ENCODE measurements at places on chromosomes 13 and 19.

GRCh38 chr13:105598529-105598928, 936.9 kb downstream of the EFNB2 start:
- no peak for DNase-seq

DNA sequence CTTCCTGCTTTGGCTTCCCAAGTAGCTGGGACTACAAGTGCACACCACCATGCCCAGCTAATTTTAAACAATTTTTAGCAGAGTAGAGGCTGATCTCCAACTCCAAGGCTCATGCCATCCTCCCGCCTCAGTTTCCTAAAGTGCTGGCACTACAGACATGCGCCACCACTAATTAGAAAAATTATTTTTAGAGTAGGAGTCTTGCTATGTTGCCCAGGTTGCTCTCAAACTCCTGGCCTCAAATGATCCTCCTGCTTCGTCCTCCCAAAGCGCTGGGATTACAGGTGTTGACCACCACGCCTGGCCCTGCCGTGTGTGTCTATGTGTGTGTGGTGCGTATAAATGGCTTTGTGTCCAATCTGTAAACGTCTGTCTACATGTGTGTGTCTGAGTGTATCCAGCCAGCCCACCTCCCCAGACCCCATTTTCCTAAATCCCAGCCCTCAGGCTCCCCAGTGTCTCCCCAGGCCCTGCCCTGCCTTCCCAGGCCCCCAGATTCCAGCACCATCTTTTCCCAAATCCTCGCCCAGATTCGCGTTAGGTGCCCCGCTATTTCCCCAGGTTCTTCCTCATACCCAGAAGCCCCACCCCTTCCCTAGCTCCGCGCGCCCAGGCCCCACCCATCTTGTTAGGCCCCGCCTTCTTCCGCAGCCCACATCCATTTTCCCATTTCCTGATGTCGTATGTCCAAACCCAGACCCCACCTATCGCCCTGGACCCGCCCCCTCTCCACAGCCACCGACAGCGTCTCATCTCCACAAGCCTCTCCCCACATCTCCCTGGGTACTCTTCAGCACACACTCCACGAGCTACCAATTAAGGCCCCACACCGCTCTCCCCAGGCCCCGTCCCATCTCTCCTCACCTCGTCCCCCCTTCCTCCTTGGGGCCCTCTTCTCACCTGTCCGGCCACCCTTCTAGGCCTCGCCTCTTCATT, 24.9 kb downstream of the SLC8A2 start:
- no peak for DNase-seq

DNA sequence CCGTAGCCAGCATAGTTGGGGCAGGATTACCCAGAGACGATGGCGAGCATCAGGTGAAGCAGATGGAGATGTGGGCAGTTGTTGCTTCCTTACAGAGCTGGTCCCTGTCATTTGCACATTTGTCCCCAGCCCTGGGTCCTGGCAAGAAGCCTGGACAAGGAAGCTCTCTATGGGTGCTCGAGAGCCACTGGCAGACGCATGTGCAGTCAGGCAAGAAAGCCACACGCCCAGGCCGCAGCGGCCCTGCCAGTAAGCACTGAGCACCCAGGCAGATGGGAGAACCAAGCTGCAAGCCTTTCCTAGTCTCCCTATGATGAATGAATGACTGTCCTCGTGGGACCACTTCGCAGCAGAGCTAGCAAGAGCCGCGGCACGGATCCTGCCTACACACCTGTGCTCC, 182.8 kb downstream of the FOXO1 start:
- no peak for DNase-seq

GRCh38 chr13:41864658-41865057, 96.3 kb downstream of the VWA8 start:
- no peak for DNase-seq

- no peak for DNase-seq
These were observed 13.4 kb upstream of the SLC44A2 start for GRCh38 chr19:10611907-10612306.

DNA sequence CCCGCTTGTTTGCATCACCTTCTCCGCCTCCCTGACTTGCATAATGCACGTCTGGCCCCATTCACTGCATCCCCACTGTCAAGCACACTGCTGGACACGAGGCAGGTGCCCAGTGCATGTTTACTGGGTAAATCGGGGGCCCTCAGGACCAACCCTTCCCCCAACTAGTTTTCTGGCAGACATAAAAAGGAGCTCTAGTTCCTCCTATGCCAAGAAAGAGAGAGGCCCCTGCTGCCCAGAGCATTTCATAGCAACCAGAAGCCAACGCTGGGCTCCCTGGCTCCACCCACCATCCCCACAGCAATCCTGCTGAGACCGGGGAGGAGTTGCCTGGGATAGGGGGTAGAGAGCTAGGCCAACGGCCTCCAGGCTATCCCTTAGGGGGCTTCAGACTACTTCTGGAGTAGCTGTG, 23.2 kb downstream of the ANKRD27 start:
- DNase-seq, result no peak

DNA sequence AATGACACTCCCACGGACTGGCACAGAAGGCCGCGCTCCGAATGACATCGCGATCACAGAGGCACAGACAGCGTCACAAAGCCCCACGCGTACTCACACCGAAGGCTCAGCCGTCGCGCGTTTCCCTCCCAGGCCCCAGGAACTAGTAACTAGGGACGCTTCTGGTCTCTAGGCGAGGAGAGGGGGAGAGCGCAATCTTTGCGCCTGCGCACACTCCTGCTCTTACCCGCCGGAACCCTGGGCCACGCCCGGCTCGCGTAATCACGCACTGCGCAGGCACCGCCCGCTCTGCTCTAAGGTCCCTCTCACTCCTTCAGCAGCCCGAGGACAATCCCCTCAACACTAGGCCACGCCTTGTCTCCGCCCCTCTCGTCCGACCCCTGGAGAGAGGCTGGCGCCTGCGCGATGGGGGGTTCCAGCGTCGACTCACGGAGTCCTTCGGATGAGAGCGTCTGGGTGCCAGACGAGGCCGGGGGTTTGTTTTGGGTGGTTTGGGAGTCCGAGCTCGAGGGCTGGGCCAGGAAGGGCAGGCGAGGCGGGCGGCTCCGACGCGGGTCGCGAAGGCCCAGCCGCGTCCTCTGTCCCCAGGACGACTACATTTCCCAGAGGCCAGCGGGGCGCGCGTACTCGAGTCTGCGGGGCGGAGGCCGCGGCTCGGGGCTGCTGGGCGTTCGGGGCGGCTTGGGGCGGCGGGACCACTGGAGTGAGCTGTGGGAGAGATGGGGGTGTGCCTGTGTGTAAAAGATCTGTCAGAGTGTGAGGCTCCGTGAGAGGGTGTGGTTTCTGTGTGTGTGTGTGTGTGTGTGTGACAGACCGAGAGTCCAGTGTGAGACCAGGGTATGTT, at the start of gene ZNF471:
Gene ZNF471, plus strand, starts transcription at position 410 of the 844 bp plus-strand sequence. CDS start 3,717 bp downstream, outside the sequence.
- DNase-seq, result peak; percentile 63

GRCh38 chr13:51704399-51705313, 99.3 kb downstream of the DHRS12 start:
- DNase-seq, result no peak

DNA sequence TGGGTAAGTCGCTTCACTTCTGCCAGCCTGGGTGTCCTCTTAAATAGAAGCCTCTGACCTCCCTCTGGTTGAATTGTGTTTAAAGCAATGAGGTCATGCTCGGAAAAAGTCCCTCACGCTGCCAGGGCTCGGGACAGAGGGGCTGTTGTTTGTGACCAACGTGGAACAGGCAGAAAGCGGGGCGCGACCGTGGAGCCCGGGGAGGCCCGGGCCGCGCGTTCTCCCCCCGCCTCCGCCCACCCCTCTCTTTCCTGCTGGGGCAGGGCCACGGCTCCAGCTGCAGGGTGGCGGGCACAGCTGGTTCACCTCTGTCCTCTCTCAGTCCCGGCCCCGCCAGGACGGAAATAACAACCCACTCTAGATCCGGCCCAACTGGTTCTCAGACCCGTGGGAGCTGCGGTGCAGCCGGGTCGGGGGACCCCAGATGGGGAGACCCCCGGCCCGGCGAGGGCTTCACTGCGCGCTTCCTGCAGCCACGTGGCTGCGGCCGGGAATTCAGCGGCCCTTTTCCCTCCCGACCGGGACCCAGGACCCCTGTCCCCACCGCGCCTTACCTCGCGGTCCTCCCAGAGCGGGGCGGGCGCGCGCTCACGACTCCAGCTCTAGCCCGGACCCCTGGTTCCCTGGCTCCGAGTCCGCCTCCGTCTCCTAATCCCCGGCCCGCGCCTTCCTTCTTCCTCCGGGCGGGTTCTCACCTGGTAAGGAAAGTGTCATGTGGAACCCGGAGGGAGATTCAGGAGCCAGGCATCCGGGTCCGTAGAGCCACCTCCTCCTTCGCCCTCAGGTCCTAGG, 1.9 kb downstream of the CDC42EP5 start:
- no peak for DNase-seq

GRCh38 chr13:111665691-111666095, 345.3 kb downstream of the TEX29 start:
- no peak for DNase-seq

DNA sequence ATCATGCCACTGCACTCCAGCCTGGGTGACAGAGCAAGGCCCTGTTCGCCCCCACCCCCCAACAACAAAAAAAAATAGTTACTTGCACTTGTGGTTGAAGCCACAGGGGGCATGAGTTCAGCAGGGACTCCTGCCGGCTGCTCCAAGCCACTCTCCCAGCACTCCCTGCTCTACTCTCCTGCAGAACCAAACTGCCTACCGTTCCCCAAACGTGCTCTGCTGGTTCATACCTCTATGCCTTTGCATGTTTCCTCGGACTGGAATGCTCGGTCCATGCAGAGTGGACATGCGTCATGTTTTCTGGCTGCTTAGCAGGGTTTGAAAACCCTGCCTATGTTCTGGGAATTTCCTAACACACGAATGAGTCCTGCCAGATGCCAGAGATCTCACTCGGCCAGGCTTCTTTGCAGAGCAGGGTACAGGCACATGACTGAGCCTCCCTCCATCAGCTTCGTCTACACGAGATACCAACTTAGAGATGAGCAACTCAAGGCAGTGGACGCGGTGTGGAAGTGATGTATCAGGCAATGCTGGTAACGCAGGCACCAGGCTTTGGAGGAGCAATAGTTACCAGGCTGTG, 8.5 kb upstream of the SLC25A15 start:
- no peak for DNase-seq

DNA sequence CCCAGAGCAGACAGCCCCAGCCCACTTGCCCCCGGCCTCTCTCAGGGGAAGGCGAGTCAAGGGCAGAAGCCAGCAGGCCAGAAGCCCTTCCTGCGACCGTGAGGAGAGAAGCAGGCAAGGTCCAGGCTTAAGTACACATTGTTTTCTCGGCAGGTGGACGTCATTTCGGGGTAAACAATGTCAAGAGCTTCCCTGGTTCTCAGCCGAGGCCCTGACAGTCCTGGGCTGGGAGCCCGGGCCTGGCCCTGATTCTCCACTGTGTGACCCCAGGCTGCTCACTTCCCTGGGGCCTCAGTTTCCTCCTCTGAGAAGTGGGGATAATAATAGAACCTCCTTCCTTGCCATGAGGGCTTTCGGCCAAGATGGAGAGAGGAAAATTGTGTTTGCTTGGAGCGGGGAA, 19.4 kb downstream of the PLVAP start:
- no peak for DNase-seq

DNA sequence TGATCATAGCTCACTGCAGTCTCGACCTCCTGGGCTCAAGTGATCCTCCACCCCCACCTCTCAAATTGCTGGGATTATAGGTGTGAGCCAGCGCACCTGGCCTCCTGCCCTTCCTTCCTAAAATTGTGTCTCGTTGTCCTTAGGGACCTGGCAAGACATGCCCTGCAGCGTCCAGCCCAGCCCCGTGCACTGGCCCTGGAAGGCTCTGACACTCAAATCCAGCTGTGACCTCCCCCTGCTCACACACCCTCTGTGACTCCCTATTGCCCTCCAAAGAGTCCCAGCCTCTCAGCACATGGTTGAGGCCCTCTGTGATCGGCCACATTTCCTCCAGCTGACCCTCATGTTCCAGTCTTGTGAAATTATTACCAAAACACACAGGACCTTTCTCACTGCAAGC, 4.9 kb downstream of the MPV17L2 start:
- DNase-seq, result no peak

DNA sequence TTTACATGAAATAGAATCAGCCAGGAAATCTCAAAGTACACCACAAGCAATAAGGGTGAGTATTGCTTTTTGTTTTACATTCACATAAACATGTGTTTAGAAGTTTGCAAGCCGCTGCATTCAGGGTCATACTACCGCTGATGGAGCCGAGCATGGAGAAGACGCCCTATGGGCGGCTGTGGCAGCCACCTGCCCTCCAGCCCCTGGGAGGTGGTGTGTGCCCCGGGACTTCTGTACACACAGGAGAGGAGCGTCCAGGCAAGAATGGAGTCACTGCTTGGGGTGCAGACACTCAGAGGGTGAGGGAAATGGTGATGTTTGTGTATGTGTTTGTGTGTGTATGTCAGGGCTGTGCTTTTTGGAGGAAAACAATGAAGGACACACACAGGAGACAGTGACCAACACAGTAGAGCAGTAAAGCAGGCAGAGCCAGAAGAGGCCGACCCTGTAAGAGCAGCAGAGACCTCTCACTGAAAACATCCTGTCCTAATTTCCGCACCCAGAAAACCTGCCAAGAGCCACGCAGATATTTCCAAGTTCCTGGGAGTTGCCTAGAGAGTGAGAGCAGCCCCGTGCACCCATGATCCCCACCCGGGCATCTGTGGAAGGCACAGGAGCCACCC, 108.1 kb upstream of the GJB6 start:
- no peak for DNase-seq

DNA sequence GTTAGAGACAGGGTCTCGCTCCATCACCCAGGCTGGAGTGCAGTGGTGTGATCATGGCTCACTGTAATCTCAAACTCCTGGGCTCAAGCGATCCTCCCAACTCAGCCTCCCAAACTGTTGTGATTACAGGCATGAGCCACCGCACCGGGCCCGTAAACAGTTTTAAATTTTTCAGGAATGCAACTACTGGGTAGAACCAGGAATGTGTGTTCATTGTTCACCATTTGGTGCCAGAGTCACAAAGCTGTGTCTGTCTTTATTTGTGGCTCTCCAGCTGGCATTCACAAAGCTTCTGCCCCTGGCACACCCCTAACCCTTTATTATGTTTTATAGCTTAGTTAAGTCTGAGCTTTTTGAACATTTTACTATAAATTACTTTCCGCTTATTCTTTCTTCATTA, 19.8 kb upstream of the ACP7 start:
- DNase-seq, result no peak
